CD4-positive, alpha-beta T cell treated with Interleukin-4 for 1 hour (primary cell): ENCODE measurements at places on chromosomes 2 and 18.

DNA sequence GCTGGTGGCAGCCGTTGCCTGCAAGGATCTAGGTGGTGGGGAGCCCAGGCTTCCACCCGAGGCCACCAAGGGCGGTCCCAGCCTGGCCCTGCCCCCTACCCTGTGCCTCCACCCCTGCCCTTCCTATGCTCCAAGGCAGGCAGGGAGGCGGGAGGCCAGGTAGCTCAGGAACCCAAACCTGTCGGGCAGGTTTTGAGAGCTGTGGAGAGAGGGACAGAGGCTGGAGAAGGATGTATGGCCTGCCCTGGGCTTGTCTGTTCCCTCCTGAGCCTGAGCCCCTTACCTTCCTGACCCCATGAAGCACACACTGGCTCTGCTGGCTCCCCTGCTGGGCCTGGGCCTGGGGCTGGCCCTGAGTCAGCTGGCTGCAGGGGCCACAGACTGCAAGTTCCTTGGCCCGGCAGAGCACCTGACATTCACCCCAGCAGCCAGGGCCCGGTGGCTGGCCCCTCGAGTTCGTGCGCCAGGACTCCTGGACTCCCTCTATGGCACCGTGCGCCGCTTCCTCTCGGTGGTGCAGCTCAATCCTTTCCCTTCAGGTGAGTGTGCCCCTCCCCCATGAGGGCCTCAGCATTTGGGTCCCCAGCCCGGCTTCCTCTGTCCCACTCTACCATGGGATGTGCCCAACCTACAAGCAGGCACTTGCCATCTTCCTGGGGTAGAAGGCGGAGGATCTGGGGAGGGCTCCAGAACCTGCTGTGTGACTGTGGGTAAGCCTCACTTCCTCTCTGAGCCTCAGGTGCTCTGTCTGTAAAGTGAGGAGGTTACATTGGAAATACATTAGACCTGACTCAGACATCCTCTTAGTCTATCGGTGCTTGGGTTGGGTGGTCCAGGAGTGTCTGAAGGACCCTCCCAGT lies at the start of gene PROM2:
Gene PROM2 (plus strand): TSS at position 159 of the 860 bp plus-strand sequence. CDS start 137 bp downstream, at position 296.
- DNase-seq, result no peak

- no peak for DNase-seq
Measured at GRCh38 chr18:23981369-23981980, 33.1 kb upstream of the TTC39C start.

DNA sequence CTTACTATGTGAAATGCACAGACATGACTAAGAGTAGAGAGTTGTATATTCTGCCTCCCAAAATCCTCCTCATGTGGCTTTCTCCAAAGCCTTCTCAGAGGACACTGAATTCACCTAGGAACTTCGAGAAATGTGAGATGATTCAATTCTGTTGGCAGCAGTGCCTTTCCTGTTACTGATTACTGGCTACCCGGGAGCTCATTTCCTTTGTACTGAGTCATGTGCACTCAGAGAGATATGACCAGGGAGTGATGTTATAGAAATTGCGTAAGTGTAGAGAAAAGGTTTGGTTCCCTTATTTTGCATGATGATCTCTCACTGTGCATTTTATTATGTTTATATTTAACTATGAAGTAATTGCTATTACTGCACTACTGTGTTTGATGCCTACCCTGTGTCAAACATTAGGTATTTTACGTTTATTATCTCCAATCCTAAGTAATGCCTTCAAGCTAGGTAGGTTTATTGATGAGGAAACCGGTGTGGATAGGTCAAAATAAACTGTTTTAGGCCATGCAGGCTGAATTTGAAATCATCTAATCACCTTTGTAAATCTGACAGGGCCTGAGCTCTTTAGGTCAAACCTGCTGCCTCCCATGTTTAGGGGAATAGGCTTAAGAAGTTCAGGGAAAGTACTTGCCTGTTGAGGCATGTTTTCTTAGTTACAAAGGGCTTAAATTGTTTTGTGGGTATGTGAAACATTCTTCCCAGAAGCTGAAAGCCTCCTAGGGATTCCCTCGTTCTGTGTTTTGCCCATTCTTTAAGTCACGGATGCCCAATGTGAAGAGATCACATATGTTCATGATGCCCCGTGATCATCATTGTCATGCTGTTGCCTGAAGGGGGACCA lies 86.8 kb downstream of the FMNL2 start:
- peak; percentile 59 for DNase-seq

DNA sequence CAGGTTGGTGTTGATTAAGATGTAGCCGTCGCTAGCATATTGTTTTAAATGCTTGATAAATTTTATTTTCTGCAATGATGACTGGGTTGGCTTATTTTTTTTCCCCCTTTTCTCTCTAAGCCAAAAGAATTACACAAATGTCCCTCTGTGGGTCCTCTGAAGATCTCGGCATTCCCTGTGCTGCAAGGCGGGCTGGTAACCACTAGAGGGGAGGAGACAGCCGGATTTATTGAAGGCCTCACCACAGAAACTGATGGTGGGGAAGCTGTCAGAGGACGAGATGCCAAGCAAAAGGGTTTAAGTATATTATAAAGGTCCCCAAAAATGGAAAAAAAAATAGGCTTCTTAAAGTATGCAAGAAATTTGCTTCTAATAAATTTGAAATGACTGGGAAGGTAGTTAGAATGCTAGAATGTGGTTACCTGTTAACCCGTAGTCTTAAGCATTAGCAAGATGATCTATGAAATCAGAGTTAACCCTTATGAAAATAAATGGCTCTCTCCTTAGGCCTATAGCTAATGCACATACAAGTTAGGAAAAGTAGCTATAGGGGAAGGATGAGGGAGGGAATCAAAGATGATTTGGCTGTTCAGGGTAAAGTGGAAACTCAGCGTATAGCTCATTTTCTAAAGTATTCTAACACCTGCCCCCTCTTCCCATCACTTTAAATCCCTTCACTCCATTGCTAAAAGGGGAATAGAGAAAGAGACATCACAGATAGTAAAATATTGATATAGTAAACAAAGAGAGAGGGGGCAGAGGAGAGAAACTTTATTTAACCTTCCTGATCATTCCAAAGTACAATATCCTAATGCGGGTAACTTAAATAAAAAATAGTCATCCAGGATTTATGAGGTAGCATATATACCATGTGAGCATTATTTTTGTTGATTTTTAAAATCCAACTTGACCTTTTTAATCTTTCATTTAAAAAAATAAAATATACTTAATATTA lies 894.5 kb upstream of the POU3F3 start:
- DNase-seq, result no peak

DNA sequence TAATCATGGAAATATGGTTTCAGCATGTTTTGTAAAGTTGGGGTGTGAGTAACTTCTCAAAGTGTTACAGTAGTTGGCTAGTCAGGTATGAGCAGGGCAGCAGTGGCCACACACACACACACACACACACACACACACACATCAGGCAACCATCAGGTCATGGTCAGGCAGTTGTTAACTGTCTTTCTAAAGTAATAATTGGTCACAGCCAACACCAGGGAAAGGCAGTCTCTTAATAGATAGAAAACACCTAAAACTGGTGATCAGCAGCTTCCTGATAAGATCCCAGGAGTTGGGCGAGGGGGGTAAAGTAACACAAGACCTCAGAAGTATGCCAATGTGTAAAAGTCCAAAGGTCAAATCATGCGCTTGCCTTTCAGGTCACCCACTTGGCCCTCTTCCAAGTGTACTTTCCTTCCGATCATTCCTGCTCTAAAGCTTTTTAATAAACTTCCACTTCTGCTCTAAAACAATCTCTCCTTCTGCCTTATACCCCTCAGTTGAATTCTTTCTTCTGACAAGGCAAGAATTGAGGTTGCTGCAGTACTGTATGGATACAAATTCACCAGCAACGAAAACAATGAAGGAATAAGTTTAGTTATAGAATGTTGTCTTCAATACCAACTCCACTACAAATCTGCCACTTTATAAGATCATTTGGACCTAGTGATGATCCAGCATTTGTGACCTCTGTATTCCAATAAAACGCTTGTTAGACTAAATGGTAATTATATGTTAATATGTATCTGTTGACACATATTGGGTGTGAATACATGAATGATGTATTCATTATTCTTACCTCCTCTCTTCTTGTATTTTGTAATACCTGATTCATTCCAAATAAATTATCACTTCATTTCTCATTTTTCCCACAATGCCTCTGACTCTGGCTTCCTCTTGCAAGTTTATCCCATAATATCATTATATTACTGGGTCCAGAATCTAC lies 254.3 kb downstream of the METTL4 start:
- no peak for DNase-seq

DNA sequence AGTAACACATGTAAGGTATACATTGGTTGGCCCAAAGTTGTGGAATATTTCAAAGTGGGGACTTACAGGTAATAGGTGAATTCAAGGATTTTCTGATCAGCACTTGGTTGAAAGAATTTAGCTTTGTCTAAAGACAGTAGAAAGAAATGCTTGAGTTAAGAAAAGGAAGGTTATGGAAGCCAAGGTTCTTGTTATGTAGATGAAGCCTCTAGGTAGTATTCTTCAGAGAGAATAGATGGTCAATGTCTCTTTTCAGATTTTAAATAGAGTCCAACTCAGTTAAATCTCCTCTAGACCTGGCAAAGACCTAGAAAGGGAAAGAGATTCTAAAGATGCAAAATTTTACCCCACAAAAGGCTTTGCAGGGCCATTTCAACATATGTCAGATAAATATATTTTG lies 157.4 kb downstream of the ANKRD30B start:
- DNase-seq, result no peak

DNA sequence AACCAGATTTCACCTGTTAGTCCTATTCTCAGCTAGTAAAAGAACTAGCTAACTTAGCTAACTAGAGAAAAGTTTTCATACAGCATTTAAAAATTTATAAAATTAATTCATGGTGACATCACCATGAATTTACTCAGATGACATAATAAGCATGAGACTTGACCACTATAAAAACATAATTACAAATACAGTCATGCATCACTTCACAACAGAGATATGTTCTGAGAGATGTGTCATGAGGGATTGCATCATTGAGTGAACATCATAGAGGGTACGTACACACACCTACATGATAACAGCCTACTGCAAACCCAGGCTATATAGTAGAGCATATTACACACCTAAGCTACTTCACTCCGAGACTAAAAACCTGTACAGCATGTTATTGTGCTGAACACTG lies 481.3 kb upstream of the CHAC2 start:
- DNase-seq, result no peak

GRCh38 chr2:86617153-86617552 lies 6.5 kb downstream of the RNF103 start:
- no peak for DNase-seq
